ENCODE measurements at places on chromosomes 4 and X. TPM values are rescaled to one million over a fixed set of nuclear protein-coding genes. Genes with fewer than 3 reads are reported as not detected.

Gene TEX13D
- not detected for polyA plus RNA-seq

Gene WDR13
- polyA plus RNA-seq, result 108 TPM

- no peak for DNase-seq
These were observed 460.6 kb downstream of the IDS start for GRCh38 chrX:149044471-149044870.

Gene TRIM60
- not detected for polyA plus RNA-seq
